ENCODE measurements at places on chromosomes 6 and 20.

DNA sequence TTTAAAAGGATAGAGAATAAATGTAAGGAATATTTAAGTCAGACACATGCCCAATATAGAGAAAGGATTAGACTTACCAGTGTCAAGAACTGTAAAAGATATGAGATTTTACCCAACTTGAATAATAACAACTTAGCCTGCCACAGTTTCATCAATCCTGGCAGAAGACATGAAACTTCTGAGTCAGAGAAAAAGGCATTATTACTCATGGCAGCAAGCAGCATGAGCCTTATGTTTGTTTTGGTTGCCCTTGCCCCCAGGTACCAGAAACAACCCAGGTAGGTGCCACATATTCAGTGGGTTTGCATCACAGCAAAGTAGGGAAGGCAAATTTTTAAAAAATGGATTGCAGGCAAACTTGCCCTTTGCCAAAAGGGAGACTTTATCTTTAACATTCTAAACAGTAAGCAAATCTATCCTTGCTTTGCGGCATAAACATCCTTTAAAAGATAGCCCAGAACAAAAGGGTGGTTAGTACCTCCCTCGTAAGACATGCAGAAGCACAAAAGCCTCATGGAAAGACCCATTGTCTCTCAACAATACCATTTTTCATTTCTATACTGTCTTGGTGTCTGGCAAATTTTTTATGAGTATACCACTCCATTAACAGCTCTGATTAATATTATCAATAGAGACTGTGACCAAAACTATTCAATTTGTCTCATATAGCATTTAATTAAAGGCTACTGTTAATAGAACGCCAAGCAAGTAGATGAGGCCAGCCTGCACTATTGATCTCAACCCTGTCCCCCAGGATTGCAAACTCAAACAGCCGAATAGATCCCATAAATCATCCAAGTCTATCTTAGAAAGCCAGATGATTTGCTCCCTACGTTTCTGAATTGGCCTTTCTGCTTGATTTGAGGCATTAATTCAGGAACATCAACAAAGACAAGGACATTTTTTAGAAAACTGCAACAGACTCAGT, 185.1 kb downstream of the COL19A1 start:
- no peak for DNase-seq

DNA sequence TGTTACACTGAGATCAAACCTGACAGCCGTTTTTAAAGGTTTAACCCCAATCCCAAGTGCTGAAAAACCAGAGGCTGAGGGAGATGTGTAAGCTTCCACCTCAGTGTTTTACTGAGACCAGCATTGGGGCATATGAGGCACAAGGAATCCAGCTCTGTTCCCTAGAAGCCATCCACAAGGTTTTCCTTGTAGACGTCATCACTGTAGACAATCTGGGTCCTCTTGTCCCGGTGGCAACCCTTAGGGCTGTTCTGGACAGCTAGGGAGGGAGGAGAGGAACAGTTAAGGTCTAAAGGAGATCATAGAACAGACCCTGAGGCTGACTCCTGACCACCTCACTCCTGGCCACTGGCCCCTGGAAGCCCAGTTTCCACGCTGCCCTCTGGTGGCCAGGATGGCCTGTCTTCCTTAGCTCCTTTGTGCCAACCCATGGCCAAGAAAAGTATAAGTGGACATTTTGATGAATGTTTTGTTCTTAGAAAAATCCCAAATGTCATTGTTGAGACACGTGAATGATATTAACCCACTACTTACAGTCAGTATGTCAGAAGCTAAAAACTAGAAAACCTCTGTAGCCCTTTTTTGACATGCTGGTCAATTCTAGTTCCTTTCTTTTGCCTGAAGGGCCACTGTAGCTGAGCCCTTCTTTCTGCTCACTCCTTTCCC, 6.4 kb downstream of the CFB start:
- no peak for DNase-seq

DNA sequence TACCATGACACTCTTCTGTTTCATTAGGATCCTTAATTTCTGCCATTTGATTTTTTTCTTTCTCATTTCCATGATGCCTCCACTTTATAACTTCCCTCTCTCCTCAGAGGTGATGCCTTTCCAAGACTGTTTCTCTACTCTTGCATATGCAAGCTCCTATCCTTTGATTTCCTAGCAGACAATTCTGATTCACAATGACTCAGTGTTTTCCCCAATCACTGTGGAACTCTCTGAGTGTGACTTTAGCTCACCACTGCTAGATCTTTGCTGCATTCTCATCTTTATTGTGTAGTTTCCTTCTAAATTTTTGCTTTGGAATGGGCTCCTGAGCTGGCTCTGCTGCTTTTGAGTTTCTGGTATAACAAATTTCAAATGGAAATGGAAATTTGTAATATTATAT, 184.9 kb downstream of the TINAG start:
- no peak for DNase-seq

DNA sequence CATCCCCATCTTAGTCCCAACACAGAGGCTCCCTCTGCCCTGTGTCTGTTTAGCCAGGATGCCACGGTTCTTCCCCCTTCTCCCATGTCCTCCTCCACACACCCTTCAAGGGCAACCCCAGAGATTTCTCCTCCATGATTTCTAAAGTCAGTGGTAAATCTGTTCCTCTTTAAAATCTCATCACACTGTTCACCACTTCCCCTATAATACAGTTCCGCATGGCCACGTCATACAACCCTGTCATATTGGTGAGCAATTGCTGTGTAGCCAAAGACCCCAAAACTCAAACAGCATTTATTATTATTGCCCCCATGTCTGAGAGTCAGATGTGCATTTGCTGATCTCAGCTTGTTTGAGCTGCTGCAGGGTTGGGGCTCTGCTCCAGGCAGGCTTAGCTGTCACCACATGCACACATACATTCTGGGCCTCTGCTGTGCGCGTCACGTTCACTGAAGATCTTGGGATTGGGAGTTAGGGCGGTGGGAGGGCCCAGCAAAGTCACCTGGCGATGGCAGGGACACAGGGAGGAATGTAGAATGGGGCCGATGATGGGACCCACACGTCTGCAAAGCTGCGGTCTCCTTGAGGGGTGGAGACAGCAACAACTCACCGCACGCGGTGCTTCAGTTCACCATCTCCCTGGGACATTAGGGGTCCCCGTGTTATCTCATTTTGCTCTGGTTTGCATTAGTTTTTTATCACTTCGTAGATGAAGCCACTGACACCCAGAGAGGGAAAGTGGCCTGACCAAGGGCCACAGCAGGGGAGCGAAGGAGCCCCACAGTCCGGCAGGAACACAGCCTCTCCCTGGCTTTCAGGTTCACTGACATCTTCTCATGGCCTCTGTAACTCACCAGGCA, 36.9 kb upstream of the CD93 start:
- DNase-seq: no peak

GRCh38 chr6:15109338-15110090, 136.4 kb upstream of the JARID2 start:
- no peak for DNase-seq

DNA sequence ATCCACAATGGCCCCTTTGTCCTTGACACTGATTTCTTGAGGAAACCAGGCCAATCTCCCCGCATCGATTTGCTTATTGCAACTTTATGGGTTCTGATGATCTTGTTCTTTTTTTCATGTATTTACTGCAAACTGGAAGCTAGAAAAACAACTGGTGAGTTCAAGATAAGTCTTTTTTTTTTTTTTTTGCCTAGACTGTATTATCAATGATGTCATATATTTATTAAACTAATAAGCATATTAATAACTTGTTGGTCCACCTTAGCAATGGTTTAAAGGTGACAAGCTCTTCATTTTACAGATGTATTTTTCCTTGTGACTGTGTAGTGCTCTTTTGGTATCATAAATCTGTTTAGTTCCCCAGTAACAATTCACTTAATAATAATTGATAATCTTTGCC, 79.0 kb upstream of the NOX3 start:
- no peak for DNase-seq

- no peak for DNase-seq
Measured at GRCh38 chr20:63483834-63484233, 11.4 kb upstream of the KCNQ2 start.

DNA sequence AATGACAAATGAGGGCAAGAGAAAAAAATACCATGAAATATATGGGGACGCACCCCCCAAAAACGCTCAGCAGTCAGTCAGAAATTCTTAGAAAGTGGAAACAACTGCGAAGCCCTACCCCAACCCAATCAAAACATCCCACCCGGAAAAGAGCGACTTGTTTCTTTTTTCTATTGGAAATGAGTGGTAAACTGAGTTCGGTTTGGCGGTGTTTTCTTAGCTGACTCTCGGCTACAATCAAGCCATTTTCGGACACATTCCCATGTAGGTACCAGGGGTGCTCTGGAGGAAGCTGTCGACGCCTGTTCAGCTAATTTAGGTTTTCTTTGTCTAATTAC, 1.9 kb upstream of the FOXF2 start:
- no peak for DNase-seq

DNA sequence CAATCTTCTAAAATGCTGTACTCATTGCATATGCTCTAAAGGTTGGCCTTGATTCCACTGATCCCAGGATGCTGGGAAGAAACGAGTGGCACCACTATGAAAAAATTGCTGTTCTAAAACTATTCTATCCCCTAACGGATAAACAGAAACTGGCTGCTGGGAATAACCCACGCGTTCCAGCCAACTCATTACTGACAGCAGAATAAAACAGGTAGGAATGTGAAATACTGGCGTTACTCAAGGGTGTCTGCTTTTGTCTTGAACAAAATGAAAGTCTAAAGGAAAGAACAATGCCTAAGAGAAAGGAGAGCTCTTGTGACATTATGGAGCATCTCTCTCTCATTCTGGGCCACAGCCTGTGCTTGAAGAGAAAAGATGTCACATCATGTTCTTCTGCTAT, 26.1 kb downstream of the GPR63 start:
- DNase-seq: no peak

DNA sequence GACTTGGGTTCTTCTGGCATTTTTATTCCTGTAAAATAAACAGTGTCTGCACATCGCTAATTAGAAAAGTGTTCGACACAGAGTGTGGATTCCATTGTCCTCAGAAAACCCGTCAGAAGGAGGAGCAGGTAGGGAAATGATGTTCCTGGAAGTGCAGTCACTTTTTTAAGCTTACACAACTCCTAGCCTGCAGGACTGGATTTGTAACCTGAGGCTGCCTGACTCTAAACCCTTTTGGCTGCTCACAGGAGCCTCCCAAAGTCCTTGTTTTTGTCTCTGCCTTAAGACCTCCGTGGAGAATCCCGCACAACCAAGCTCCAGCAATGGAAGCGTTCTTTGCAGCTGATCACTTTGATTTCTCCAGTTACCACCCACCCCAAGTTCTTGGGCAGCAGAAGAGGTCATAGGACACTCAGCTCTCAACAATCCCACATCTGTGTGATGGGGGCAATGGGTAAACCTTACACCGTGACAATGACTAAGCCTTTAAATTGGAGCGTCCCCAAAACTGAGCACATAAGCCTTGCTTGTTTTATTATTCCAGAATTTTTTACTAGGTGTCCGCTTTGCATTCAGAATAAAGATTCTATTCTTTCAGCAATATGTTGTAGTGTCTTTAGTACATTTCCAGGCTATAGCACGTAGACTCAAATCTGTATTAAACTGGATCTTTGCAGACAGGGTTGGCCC, 227.9 kb downstream of the TBXT start:
- DNase-seq: no peak

- DNase-seq: no peak
Measured at GRCh38 chr20:391041-391711, 10.6 kb downstream of the TRIB3 start.

GRCh38 chr6:40485795-40486194, 101.4 kb downstream of the LRFN2 start:
- DNase-seq: no peak

DNA sequence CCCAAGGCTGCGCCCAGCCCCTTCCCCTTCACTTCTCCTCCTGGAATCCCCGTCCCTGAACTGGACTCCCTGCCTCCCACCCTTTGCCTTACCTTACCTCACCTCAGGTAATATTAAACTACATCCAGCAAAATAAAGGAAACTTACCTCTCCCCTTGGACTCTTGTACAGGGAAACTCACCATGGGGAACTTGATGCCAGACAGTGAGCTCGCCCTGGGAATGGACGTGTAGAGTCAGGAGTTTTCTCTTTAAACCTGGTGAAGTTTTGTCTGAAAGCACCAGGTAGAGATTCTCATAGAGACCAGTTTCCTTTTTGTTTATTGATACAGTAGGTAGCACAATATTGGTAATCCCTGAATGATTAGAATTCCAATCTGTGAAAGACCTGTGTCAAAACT, 544 bp upstream of the HLA-C start:
- DNase-seq: no peak

GRCh38 chr6:10451828-10452509, 37.1 kb upstream of the TFAP2A start:
- DNase-seq: no peak

DNA sequence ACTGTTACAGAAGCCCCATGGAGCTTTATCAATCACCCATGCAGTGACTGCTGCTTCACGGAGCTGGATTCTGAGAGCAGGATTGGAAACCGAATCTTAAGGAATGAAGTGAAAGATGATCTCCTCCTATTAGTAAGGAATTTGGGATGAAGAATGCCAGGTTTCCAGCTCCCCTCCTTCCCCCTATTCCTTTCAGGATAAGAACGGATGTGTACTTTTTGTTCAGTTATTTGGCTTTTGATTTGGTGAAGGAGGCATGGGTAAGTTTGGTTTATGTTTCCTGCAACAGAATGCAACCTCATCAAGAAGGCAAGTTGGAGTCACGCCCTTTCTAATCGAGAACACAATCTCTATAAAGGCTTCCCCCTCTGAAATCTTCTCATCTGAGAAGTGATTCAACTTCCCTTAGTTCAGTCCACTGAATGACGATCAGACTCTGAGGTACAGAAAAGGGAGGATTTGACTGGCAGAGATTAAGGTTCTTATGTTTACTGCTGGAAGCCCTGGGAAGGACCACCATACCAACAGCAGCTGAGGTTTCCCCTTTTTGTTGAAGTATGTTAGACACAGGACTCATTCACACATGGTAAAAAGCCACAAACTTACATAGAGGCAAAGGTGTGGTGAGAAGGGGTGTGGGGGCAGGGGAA, 5.5 kb downstream of the ELMO2 start:
- no peak for DNase-seq

DNA sequence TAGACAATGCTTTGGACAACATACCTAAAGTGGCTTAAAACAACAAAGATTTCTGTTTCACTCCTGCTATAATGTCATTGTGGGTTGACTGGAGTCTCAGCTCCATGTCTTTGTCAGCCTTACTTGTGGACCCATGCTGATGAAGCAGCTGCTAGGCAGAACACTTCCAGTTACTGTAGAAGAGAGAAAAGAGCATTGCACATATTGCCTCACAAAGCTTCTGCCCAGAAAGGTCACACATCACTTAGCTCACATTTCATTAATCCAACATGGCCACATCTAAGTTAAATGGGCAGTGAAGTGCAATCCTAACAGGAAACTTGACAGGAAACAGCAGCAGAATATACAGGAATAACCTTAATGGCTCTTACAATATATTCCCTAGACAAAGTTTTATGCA, 480.5 kb upstream of the HTR1E start:
- no peak for DNase-seq

GRCh38 chr20:11511821-11512220, 405.9 kb upstream of the BTBD3 start:
- no peak for DNase-seq

- no peak for DNase-seq
Measured at GRCh38 chr6:140636908-140637402, 1262.5 kb upstream of the CITED2 start.

GRCh38 chr6:13485923-13486562, 1.4 kb downstream of the GFOD1 start:
- DNase-seq: no peak
